ENCODE measurements at places on chromosomes 4 and X. TPM values are rescaled to one million over a fixed set of nuclear protein-coding genes. Genes with fewer than 3 reads are reported as not detected.

DNA sequence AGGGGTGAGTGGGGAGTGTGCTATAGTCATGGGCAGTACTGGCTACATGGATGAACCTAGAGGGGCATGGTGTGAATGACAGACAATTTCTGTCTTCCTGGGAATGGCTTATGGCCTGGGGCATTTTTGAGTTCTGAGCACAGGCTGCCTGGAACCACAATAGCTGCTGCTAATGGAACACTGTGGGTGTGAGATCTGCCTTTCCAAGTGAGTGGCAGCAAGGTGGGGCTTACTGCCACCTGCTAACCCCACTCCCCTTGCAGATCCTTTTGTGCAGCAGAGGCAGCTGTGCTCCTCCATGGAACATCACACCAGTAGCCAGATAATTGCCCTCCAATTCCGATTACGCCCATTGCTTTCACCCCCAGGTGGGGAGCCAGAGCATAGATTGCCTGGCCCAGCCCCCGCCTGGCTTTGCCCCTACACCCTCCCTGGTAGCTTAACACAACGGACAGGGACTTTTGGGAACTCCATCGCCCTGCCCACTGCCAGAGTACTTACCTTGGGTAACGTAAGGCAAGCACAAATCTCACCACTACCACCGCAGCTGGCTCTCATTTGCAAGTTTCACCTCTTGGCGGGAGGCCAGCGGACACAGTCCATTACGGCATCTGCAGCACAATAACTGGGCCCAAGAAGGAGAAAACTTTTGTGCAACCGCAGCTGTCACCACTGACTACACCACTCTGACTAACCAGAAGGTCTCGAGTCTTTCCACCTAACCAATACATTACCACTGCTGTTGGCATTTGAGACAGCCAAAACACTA lies 421.2 kb upstream of the NWD2 start:
- DNase-seq: no peak

DNA sequence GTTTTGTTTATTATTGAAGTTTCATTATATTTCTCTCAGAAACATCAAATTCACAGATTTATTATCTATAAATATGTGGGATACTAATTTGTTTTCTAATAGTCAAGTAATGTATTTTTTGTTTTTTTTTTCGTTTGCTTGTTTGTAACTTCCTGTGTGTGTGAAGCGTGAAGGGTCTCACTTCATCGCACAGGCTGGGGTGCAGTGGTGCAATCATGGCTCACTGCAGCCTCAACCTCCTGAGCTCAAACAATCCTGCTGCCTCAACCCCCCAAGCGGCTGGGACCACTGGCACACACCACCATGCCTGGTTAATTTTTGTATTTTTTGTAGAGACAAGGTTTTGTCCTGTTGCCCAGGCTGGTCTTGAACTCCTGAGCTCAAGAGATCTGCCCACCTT lies 55.1 kb downstream of the SH3RF1 start:
- no peak for DNase-seq

DNA sequence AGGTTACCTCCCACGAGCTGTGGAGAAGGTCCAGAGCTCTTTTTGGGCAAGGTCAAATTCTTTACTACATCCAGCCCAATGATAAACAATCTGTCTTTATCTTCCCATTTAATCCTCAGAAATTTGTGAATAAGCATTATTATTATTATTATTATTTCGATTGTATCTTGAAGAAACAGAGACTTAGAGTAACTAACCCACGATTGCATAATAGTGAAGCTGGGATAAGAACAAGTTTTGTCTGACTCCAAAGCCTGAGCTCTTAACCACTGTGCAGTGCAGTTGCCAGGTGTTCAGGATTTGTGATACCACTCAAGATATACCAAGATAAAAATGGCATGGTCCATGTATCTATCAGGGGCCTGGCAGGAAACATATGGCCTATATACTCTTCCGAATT lies 166.5 kb upstream of the LDB2 start:
- no peak for DNase-seq

- no peak for DNase-seq
Observed at GRCh38 chr4:139171876-139172691, 4.9 kb downstream of the ELF2 start.

RIBC1 gene
- 0.32 TPM for total RNA-seq

NCAPG gene
- total RNA-seq: 30.4 TPM
